GM04504 (cell line): ENCODE measurements at places on chromosomes 4 and X.
A peak's percentile ranks its signal among the peaks of the same experiment; 100 is the strongest.

- DNase-seq: no peak
Observed at GRCh38 chr4:8403976-8404375, 36.5 kb downstream of the ACOX3 start.

GRCh38 chrX:100477467-100477866 is 67.4 kb upstream of the PCDH19 start:
- no peak for DNase-seq

GRCh38 chr4:11910812-11911211 is 482.1 kb upstream of the HS3ST1 start:
- DNase-seq: no peak

DNA sequence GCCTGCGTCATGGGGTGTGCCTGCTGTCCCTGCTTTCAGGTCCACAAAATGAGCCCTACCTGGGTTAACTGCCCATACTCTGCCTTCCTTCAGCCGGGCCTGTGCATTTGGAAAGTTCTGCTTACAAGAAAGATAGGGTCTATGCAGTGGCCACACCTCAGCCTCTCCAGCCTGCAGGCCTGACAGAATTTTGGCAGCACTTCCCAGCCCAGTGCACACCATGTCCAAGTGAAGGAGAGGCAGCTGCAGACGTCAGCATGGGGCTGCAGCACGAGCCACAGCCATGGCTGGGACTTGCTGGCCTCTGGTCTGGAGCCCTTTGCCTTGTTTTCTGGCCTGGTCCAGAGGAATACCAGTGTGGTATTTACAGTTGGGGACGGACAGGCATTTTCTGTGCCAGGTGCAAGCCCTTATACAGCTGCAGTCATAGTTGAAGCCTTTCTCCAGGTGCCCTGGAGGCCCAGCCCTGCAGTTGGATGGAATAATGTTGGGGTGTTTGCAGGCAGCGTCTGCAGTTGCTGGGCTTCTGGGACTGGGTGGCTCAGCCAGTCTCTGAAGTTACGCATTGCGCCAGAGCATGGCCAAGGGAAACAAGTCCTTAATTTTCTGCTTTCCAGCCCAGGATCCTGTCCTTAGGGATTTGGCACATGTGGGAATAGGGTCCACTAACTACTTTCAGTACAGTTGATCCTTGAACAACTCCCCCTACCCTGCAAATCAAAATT is 26.2 kb downstream of the JADE1 start:
- no peak for DNase-seq

GRCh38 chr4:55446578-55446922 is 50.8 kb downstream of the TMEM165 start:
- DNase-seq: no peak

DNA sequence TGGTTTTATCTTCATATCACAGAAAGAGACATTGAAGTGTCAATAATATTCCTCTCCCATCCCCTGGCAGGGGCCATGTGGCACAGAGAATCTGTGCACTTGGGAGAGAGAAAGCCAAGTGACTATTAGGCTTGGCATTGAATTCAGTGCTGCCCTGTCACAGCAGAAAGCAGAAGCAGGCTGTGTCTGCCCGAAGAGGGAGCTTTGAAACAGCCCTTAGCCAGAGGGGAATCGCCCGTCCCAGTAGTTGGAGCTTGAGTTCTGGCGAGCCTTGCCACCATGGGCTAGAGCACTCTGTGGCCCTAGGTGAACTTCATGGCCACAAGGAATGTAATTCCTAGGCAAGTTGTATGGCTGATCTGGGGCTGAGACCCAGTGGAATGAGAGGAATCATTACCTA is 282.5 kb upstream of the PCDH10 start:
- no peak for DNase-seq

DNA sequence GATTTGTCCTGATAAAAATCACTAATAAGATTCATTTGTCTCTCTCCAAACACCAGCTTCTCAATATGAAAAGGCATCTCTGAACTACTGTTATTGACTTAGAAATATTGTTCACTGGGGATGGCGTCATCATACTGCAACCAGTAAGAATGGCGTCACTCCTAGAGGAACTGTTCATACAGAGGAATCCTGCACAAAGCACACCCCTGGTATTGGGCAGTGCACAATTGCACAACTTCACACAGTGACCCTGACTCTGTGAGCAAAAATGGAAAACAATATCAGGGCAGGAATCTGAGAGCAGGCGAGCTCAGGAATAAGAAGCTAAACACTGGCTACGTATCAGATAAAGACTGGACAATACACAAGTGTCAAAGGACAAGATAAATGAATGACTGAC is 66.7 kb upstream of the PNPLA4 start:
- no peak for DNase-seq

DNA sequence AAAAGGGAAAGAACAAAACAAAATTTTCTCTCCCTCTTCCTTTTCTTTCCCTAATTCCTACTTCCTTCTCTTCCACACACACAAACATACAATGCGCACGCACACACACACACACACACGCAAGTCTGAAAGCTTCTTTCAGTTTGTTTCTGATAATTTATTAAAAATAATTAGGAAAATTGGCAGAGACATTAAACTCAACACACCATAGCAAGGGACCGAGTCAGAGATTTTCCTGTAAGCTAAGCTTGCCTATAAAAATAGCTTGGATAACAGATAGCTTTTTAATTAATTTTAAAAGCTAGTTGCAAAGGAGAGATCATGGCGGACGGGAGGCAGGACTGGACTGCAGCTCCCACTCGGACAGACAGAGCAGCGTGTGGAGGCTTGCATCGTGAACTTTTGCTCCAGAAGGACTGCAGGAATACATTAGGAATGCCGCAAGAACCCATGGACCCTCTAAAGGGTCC is 92.6 kb upstream of the MAPK10 start:
- DNase-seq: no peak

GRCh38 chr4:5079581-5079980 is 28.3 kb downstream of the STK32B start:
- DNase-seq: peak; percentile 11

GRCh38 chrX:97074400-97074799 is 190.7 kb downstream of the RPA4 start:
- peak; percentile 5 for DNase-seq

GRCh38 chr4:87030755-87031441 is 96.1 kb downstream of the AFF1 start:
- no peak for DNase-seq

DNA sequence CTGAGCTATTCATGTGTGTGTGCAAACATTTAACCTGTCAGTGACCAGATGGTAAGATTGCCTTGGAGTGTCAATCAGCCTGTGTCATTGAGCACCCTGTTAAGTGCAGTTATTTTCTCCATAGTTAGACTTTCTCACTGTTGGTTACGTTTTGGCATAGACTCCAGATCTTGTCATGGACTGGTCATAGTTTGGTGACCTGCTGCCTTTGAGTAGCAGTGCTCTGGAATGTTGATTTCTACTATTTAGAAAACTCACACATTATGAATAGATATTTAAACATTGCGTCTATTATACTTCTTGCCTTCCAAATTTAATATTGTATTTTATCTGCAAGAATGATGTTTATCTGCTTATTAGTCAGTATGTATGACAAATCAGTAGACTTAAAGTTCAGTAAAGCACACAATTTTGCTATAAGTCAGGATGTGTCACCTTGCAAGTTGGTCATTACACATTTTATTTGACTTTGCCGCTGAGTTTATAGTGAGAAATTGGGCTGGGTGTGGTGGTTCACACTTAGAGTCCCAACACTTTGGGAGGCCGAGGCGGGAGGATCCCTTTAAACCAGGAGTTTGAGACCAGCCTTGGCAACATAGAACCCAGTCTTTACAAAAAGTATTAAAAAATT is 42.4 kb downstream of the KIAA0232 start:
- DNase-seq: no peak

DNA sequence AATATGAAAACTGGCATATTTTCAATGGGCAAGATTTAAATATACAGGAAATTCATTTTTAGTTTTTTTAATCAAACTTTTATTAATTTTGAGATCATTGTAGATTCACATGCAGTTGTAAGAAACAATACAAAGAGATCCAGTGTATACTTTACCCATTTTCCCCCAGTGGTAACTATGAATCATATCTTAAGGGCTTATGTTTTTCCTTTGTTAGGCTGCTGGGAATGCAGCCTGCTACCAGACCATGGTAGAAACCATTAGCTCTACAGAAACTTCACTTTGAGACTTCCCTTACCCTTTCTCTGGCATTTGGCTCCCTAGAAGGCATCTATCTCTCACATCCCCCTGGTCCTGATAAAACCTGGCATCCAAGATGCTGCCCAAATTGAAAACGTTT is 147.6 kb upstream of the EOLA2 start:
- DNase-seq: no peak
